ENCODE measurements at places on chromosomes 3 and 15.

DNA sequence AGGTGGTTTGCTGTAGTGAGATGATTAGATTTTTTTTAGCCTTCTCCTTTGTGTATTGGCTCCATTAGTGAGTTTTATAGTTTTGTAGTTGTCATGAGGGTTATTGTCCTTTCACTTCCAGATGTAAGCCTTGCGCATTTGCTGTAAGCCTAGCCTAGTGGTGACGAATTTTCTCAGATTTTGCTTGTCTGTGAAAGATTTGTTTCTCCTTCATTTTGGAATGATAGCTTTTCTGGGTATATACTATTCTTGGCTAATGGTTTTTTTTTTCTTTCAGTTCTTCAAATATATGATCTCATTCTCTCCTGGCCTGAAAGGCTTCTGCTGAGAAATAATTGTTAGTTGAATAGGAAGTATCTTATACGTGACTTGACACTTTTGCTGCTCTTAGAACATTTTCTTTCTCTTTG lies 166.5 kb upstream of the THRB start:
- no peak for DNase-seq

DNA sequence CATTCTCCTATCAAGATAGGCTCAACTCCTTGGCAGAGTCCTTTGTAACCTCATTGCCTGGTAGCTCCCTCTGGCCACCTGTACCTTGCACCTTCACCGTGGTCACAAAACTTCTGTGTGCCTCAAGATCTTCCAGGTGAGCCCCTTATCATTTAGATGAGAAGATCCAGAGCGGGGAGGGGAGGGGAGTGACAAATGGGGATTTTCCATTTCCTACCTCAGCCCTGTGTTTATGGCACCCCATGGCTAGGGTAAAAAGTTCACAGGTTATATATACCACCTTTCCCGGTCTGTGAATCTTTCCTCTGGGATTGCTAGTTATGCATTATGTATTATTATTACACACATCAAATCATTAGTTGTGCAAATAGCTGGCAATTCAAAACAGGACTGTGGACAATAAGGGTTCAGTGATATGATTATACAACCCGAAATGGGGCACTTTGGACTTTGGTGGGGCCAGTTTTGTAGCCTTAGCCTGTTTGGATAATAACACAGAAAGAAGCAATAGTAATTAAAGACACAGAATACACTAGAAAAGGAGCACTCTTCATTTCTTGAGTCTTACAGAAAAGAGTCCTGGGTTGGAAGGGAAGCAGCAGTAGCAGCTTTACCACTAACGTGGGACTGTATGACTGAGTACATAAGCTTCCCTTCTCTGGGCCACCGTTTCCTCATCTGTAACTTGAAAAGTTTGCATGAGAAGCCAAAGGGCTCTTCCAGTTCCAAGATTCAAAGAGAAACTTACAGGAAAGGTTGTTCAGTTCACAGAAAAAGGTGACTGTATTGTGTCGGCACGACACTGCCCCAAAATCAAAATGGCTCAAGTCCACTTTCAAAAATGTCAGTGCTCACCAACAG lies 7.1 kb downstream of the TLE3 start:
- DNase-seq = no peak

GRCh38 chr3:87949879-87950208 lies 109.0 kb downstream of the CGGBP1 start:
- DNase-seq = no peak

DNA sequence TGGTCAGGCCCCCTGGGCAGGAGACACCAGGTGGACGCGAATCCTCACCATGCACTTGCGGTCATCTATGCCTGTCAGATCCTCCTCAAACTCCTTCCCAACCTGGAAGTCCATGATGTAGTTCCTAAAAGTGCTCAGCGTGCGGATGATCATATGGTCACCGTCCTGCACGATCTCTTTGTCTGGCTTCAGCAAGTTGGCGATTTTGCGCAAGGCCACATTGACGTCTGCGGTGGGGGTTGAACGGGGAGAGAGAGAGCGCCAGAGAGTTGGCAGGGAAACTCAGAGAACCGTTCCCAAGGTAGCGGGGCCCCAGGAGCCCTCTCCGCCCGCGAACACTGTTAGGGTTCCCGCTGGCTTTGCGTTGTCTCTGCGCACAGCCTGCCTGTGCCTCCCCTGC lies 809 bp downstream of the RBP1 start:
- peak; percentile 16 for DNase-seq

DNA sequence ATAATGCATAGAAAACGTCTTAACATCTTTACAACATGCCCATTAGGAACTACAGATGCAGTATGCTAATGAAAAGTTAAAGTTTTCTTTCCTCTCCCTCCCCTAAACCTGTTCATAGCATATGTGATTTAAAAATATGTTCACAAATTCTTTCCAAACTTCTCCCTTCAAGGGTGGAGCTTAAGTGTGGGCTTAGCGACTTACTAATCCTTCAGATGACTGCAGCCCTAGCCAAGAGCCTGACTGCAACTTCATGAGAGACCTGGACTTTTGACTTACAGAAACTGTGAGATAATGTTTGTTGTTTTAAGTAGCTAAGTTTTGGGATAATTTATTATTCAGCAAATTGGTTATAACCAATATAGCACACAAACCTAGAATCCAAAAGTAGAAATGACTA lies 22.0 kb upstream of the ANXA2 start:
- no peak for DNase-seq

DNA sequence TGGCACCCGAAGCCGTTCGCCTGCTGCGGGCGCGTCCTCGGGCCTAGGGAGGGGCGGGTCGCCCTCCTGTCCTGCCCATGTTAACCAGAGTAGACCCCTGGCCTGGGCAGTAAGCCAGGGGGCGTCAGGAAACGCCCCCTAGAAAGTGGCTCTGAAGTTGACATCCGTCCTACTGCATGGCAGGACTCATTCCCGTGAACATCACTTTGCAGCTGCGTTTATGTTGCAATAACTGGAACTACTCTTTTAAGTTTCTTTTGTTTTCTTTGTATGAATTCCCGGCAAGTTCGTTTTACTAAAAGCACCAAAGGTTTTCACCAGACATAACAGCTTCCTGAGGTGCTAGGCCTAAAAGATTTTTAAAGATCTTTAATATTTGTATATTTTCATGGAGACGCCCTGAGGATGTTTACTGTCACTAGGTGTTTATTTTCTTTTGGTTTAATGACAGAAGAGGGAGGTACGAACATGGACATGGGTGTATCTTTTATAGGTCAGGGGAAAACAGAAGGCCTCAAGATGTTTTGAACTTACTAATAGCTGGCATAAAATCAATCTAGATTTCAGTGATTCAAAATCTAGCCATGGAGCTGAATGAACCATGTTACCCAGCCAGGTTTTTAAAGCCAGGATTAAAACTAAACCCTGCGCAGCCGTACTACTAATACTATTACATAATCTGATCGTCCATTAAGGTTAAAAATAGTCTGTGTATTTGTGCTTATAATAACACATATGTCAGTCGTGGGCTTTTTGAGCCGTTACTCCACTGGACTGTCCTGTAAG lies 1.0 kb downstream of the C15orf61 start:
- no peak for DNase-seq

DNA sequence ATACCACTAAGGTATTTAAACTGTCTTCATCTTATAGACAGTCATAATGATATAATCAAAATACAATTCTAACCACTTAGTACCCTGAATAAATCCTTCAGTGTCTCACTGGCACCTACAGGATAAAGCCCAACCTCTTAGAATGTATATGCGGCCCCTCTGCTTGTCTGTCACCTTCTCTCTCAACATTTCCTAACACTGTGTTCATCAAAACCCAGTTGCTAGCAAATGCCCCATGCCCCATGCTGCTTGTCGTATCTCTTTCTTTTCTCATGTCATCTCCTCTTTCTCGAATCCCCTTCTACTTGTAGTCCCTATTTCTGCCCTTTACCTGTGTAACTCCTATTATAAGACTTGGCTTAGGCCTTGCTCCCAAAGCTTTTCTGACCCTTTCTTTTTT lies 24.6 kb upstream of the PLSCR4 start:
- DNase-seq = no peak

GRCh38 chr3:171879472-171879871 lies 36.3 kb downstream of the TMEM212 start:
- no peak for DNase-seq

- DNase-seq = no peak
These were observed 32.2 kb downstream of the SLC6A11 start for GRCh38 chr3:10848261-10848660.

DNA sequence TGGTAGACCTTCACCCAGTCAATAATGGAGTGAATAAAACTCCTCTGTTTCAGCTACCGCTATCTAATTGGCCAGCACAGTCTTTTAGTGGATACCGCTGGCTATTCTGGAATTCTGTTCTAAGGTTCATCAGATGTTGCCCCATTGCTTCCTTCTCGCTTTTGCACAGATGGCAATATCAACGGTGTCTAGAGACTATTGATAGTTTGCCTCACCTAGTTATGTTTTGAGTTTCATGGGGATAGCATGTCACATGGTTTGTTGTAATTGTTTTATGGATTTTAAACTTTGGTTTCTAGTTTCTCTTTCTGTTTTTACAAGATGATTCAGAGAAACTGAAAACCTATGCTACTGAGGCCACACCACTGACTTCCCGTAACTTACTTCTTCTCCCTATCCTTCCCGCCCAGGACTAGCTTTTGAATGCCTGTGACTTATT lies 2.0 kb downstream of the XRN1 start:
- peak; percentile 33 for DNase-seq

DNA sequence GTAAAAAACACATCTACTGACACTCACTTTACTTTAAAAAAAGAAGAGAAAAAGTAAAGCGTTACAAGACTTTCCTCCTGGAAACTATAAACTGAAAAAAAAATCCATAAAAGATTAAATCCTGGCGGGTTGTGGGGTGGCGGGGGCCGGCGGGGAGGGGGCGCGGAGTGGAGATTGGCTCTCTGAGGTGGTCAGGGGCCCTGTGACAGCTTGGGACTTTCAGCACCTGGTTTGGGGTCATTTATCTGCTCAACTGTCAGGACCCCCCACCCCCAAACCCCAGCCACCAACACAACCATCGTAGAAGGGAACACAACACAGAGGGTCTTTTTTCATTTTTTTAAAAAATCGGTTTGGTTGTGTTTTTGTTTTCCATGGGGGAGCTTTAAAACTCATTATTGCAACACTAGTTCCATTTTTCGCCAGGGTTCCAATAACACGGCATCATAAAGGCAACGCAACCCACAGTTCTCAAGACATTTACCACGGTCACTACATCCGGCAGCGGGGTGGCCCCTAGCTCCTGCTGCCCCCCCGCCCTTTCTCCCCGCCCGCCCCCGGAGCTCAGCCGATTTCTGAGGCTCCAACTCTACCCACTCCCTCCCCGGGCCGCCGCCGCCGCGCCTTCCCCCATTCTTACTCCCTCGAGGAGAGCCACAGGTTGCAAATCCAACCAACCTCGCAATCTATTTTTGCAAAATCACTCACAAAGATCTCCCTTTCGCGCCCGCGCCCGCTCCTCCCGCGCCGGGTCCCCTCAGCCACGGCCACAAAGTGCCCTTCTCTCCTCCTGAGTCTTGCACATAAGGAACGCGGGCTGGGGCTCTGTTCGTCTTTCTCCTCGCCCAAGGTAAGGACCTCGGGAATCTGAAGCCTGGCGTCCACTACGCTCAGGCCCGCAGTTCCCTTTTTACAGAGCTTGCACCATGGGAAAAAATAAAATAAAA lies 1.8 kb downstream of the BCL6 start:
- peak; percentile 41 for DNase-seq

DNA sequence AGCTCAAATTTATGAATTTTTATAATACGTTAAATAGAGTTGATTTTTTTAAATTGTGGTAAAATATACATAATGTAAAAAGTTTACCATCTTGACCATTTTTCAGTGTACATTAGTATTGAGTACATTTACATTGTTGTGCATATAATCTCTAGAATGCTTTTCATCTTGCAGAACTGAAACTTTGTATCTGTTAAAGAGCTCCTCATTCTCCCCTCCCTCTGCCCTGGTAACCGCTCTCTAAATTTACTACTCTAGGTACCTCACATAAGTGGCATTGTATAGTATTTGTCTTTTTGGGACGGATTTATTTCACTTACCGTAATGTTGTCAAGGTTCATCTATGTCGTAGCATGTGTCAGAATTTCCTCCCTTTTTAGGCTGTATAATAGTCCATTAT lies 13.6 kb downstream of the TBC1D23 start:
- no peak for DNase-seq

DNA sequence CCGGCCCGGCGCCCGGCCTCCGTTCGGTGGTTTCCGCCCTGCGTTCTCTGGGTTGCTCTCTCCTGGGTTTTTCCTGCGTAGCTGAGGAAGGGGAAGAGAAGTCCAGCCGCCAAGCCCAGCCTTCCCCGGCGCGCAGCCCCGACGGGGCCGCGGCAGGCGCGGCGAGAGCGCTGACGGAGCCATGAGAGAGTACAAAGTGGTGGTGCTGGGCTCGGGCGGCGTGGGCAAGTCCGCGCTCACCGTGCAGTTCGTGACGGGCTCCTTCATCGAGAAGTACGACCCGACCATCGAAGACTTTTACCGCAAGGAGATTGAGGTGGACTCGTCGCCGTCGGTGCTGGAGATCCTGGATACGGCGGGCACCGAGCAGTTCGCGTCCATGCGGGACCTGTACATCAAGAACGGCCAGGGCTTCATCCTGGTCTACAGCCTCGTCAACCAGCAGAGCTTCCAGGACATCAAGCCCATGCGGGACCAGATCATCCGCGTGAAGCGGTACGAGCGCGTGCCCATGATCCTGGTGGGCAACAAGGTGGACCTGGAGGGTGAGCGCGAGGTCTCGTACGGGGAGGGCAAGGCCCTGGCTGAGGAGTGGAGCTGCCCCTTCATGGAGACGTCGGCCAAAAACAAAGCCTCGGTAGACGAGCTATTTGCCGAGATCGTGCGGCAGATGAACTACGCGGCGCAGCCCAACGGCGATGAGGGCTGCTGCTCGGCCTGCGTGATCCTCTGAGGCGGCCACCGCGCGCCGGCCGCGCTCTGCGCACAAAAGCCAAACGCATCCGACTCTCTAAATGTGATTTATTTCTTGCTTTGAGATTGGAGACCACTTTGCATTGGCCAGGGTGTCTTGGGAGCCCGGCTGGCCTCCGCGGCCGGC lies 727 bp downstream of the RAP2B start:
- no peak for DNase-seq

DNA sequence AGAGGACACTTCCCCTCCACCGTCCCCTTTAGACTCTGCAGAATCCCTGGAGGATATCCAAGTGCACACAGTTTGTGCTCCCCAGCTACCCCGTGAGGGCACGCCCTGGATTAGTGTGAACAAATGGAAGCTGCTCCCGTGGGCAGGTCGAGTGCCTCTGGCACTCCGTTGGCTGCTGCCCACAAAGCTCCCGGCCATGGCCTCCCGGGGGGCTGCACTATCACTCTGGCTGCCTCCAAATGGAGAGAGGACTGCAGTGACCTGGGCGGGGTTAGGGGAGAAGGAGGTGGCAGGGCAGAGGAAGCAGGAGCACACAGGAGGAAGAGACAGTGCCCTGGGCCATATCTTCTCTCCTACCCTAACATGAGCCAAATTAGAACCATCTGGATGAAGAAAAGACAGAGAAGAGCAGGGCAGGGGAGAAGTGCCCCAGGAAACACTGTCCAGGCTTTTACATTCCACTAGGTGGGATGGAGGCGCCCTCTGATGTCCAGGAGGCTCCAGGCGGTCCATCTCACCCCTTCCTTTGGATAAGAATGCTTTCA lies 29.4 kb upstream of the ACAD9 start:
- no peak for DNase-seq
